ENCODE measurements at places on chromosomes 7 and 10.

DNA sequence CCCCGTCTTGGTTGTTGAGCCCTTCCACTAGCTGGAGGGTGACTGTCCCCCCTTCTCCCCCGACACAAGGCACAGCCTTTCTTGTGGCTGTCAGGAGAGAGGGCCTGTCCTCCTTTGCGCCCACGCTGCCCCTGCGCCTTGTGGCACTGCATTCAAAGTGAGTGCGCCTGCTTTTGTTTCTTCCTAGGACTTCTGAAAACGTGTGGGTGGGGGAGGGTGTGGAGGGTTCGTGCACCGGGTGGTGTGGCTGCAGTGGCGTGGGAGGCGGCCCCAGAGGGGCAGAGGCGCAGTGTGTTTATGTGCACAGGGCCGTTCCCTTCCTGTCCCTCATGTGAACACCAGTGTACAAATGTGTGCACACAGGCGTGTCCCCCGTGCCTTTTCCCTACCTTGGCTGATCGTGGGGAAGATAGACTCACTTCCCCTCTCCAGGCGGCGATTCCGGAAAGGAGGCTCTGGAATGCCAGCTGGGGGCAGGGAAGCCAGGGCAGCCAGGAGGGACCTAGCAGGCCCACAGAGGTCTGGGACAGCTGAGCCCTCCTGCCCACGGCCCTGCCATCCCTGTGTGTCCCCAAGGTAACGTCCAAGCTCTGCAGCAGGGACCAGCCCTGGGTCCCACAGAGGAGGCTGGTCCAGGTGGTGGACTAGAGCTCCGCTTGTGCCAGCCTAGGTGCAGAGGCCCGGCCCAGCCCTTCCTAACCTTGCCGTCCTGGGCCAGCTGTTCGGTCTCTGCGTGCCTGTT, 88.8 kb downstream of the LHPP start:
- no peak for DNase-seq

DNA sequence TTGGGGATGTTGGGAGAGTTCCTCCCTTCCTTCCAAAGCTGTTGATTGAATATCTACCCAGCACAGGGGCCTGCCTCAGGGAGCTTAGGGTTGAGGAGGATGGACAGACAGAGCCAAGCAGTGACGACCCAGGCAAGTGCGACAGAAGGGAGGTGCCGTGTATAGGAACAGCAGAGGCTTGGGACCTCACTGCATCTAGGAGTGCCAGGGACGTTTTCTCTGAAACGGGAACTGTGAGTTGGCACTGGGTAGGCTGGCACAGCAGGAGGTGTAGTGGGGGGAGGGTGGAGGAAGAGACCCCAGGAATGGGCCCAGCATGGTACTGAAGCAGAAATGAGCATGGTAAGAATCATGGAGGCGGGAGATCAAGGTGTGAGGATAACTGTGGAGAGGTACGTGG, 55.3 kb upstream of the MGMT start:
- DNase-seq, result no peak

- no peak for DNase-seq
Observed at GRCh38 chr7:13628239-13629001, 361.0 kb downstream of the ETV1 start.

GRCh38 chr10:92241158-92241500, 49.7 kb downstream of the CPEB3 start:
- DNase-seq, result no peak

DNA sequence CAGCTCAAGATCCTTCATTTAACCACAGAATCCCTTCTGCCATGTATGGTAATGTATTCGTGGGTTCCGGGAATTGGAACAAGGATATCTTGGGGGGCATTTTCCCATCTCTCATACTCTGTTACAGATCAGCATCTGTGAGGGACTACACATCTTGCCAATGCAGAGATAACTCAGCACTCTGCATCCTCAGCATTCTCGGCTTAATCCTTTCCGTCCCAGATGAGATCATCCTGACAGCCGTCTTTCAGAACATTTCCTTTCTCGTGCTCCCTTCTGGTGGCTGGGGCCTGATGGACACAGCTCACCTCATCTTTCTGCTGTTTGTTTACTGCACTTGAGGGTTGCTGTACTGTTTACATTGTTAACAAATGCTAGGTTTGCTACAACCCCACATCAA, 25.3 kb downstream of the FKBP6 start:
- DNase-seq, result no peak

- DNase-seq, result no peak
Observed at GRCh38 chr10:3825244-3825643, 40.2 kb upstream of the KLF6 start.

DNA sequence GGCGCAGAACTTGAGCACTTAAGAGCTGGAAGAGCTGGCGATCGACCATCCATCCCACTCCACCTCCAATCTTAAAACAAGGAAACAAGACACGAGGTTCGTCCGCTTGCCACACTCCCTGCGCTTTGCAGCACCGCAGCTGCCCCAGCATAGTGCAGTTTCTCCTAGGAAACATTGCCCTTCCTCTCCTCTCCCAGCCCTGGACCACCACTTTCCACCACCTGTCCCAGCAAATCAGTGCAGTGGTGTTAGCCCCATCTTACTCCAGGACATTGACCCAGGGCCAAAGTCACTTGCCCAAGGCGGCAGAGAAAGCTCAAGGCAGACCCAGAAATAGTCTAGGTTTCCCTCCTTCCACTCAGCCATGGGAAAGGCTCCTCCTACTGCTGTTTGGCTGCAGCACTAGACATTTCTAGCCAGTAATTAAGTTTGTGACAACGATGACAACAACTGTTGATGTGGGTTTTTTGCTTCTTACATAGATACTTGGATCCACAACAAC, 1.5 kb upstream of the PARD3 start:
- no peak for DNase-seq

DNA sequence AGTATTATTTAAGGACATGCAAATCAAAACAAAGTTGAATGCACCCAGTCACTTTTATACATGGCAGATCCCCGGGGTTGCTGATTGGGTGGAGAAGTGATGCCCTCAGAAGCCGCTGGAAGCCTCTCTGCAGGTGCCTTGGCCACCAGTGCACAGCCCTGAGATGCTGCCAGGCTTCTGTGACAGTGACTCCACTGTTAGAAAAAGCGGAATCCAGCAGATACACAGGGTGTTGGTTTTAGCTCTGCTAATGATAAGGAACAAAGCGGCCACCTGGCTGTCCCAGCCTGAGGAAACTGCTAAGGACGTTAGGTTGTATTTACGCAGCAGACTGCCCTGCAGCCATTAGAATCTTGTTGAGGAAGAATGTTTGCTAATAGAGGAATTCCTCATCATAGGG, 47.5 kb downstream of the JAKMIP3 start:
- no peak for DNase-seq
